ENCODE measurements at places on chromosomes 7 and 10.

DNA sequence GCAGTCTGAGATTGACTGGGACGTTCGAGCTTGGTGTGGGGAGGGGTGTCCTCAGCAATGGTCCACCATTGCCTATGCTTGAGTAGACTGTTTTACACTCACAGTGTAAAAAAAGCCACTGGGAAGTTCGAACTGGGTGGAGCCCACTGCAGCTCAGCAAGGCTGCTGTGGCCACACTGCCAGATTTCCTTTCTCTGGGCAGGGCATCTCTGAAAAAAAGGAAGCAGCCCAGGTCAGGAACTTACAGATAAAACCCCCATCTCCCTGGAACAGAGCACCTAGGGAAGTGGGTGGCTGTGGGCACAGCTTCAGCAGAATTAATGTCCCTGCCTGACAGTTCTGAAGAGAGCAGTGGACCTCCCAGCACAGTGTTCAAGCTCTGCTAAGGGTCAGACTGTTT, 80.3 kb downstream of the BICC1 start:
- DNase-seq, result no peak

GRCh38 chr7:129212596-129212995, 12.2 kb upstream of the AHCYL2 start:
- no peak for DNase-seq

GRCh38 chr7:90955641-90956207, 308.5 kb upstream of the FZD1 start:
- peak; percentile 86 for DNase-seq

GRCh38 chr10:88764110-88764509, 4.3 kb downstream of the LIPN start:
- DNase-seq, result no peak

DNA sequence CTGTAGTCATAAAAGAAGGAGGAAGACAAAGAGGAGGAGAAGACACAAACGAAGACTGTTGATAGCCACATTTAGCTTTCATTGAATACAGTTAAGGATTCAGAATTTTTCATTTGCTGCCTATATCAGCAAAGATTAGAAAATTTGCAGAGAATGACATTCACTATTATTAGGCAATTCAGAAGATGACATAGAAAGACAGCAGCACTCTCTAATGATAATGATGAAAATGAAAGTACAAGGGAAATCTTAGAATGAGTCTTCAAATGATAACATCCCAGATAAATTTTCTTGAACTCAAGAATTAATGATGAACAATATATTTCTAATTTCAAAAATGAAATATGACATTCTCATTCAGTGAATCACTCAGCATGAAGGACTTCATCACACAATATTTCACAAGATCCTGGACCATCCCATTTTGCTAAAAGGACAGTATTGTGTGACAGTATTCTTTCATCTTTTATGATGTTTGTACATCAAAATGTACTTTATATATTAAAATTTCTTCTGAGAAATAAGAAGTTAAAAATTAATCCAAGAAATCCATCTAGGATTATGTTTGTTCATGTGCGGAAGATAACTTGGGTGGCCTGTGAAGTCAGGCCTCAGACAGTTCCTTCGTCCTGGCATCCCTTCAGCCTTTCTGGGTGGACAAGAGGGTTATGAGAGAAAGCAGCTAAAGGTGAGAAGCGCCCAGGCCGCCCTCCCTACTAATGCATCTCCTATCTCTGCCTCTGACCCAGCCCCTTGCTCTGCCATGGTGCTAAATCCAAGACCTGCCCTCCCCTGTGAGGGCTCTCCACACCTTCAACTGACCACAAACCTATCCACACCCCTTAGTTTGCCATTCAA, 47.4 kb upstream of the CAMK2B start:
- no peak for DNase-seq

Data from NCI-H2029 treated with DMSO at 0.1 percent for 48 hours (cell line).